CD4-positive, alpha-beta T cell treated with Interleukin-17A for 4 hours (primary cell): ENCODE measurements at places on chromosomes 1 and 21.
A peak's percentile ranks its signal among the peaks of the same experiment; 100 is the strongest.

GRCh38 chr1:42807056-42807668 lies 9.8 kb upstream of the ERMAP start:
- no peak for DNase-seq

DNA sequence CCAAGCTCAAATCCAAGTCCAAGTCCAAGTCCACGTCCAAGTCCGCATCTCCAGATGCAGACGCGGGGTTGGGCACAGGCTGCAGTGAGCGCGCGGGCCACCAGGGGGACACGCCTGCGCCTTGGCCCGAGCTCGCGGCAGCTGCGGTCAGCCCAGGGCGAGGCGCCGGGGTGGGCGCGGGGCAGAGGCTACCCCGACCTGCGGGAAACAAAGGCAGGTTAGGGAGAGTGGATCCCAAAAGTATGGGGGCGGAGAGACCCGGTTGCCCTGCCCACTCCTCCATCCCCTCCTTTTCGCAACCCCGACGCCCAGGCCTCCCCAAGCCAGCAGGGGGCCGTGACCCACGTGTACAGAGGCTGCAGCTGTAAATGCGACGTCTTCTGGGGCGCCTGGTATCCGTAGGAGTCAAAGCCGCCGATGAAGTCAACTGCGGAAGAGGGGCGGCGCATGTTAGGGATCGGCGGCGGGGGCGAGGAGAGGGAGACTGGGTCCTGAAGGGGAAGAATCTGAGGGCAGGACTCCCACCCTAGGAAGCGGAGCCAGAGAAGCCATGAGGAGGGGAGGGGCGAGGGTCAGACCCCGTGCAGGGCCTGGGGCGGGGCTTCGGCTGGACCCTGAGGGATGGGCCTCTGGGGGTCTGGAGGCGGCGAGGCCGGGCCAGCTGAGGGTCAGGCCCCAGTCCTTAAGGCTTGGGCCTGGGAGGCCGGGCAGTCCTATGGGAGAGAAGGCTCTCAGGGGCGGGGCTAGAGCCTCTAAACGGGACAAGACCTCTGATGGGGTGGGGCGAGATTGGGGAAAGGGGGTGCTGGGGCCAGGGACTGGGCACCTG lies 58.0 kb downstream of the NKAIN1 start:
- DNase-seq, result peak; percentile 28

DNA sequence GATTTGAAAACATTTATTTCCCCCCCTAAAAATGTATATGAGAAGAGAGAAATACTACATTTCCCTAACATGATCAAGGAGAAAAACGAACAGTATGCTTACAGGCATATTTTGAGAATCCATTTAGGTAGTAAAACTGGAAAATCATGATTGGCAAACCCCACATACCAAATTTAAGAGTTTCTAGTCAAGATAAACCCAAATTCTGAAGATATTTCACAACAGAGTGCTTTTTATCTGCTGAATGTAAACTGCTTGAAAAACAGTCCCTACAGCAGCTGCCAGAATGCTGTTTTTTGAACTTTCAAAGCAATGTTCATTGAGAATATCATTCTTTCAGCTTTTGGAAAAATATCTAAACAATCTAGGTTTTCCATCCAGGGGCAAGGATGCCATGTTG lies 31.0 kb downstream of the ASH1L start:
- DNase-seq, result no peak

- DNase-seq, result peak; percentile 35
Observed at GRCh38 chr1:5481889-5482288, 510.3 kb downstream of the NPHP4 start.

- DNase-seq, result no peak
Observed at GRCh38 chr21:42473498-42474042, 22.5 kb downstream of the RSPH1 start.

GRCh38 chr21:45270306-45270821 lies 17.3 kb downstream of the POFUT2 start:
- no peak for DNase-seq

DNA sequence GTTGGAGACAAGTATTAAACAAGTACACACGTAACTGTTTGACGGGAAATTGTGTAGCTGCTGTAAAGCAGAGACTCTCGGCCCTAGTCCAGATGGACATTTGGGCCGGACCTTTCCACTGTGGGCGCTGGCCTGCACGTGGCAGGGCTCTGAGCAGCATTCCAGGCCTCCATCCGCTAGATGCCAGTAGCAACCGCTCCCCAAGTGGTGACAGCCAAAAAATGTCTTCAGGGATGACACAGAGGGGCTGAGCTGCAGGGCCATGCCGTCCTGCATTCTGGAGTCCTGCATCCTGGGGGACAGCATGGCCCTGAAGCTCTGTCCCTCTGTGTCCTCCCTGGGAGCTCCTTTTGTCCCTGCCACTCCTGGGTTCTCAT lies 24.8 kb downstream of the A3GALT2 start:
- no peak for DNase-seq

DNA sequence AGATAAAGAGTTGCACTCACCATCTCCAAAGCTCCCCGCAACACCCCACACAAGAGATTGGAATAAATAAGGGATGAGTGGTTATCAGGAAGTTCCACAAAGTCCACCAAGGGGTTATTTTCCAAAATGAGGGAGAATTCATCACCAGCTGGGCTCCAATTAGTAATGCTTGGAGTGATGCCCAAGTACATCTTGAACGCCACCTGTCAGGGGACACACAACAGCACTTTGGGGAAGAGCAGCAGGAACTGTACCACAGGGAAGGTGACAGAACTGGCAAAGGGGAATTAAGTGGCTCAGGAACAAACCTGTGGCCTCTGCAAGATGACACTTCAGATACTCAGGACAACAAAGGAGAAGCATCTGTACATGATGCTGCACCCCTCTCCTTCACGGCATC lies 11.5 kb downstream of the TRAPPC3 start:
- DNase-seq, result no peak

DNA sequence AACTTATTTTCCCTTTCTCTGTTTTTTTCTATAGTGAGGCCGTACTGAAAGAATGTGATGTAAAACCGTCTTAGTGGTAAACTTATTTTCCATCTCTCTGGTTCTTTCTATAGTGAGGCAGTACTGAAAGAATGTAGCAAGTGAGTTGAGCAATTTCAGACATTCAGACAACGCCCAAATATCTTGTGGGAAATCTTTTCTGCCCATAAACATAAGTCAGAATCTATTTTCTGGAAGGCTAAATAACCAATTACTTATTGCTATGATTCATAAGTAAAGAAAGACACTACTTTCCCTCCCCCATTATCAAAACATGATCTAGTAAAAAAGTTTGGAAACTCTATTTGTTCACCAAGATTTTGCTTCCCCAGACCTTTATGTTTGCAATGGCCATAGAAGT lies 18.8 kb upstream of the SCCPDH start:
- DNase-seq, result no peak

DNA sequence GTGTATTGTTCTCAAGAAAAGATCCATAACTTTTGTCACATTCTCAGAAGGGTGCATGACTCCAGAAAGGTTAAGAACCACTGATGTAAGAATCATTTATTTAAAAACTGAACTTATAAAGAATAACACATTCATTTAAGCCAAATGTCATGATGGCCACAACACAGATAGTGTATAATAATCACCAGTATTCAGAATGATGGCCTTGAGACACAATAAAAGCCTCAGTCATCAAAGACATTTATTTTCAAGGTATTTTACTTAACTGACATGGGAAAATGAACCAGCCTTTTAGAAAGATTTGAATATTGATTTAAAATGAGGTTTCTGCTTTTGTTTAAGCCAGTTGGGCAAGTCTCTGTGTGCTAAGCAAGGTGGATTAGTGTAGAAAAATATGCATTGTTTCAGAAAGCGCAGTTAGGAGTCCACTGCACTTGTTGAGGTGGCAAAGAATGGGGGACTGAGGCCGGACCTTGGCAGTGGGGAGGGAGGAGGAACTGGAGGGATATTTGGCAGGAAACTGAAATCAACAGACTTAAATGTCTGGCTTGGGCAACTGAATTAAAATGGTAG lies 371.9 kb upstream of the ESRRG start:
- no peak for DNase-seq

DNA sequence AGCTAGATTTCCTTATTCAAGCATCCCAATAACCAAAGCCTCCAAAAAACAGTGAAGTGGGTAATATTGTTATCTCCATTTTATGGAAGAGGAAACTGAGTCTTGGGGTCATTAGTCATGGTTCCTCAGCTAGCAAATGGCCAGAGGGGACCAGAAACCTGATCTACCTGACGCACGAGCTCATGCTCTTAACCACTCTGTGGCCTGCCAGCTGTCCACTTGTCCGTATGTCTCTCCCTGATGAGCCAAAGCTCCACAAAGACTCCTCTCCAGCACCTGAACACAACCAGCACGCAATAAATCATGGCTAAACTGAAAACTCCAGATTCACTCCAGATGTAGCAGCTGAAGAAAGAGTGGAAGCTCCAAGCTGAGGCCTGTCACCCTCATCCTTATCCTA lies 5.8 kb downstream of the CAPN8 start:
- no peak for DNase-seq

- no peak for DNase-seq
Observed at GRCh38 chr1:19058476-19058797, 102.0 kb upstream of the IFFO2 start.

GRCh38 chr1:205630241-205630640 lies 1.6 kb downstream of the ELK4 start:
- no peak for DNase-seq

GRCh38 chr1:2082064-2082463 lies 31.9 kb downstream of the PRKCZ start:
- DNase-seq, result no peak

GRCh38 chr1:232878086-232878485 lies 72.3 kb upstream of the NTPCR start:
- no peak for DNase-seq

- DNase-seq, result no peak
Observed at GRCh38 chr1:20885121-20885520, 98.0 kb upstream of the HP1BP3 start.

- DNase-seq, result no peak
Observed at GRCh38 chr1:247115141-247115510, 11.0 kb upstream of the ZNF669 start.

DNA sequence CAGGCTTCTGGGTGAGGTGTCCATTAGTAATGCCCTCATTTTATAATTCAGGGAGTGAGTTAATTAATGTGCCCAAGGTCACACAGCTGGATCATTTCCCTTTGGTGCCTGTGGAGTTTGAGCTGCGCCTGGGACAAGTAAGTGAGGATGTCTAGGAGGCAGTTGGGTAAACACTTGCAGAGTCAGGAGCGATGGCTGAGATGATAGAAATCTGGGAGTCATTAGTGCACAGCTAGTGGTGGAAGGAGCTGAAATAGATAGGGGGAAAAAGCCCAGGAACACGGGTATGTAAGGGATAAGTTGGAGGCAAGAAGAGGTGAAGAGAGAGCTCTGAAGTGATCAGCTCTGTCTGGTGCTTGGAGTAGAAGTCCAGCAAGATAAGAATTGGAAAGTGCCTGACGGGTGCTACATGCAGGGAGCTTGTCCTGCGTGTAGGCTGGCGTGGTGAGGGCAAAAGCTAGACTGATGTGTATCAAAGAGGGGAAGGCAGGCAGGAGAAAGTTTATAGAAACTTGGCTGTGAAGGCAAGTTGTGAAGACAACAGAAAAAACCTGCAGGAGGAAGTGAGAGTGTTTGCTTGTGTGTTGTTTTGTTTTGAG lies 1.7 kb upstream of the SCAF4 start:
- no peak for DNase-seq

DNA sequence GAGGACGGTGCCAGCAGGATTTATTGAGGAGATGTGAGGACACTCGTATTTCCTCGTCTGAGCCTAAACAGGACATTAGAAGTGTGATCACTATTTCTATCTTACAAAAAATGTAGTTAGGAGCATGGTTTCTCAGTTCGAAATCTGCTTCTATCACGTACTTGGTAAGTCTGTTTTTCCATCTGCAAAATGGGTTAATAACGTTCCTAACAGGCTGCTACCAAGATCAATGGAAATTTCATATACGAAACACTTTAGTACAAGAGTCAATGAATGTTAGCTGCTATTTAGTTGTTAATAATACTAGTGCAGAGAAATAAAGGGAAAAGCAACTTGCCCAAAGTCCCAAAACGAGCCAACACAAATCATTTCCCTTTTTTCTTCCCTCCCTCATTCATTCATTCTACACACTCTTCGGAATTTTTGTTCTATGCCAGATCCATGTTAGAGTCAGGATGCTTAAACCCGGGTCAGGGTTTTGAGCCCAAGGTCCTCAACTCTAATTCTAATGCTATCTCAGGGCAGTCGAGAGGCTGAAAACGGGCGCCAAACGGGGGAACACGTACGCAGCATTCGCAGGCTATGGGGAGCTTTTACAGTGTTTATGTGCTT lies 608 bp downstream of the SNRNP40 start:
- no peak for DNase-seq

GRCh38 chr1:203463469-203464062 lies 12.0 kb upstream of the PRELP start:
- DNase-seq, result no peak

GRCh38 chr1:51847294-51847920 lies 31.1 kb downstream of the NRDC start:
- no peak for DNase-seq

DNA sequence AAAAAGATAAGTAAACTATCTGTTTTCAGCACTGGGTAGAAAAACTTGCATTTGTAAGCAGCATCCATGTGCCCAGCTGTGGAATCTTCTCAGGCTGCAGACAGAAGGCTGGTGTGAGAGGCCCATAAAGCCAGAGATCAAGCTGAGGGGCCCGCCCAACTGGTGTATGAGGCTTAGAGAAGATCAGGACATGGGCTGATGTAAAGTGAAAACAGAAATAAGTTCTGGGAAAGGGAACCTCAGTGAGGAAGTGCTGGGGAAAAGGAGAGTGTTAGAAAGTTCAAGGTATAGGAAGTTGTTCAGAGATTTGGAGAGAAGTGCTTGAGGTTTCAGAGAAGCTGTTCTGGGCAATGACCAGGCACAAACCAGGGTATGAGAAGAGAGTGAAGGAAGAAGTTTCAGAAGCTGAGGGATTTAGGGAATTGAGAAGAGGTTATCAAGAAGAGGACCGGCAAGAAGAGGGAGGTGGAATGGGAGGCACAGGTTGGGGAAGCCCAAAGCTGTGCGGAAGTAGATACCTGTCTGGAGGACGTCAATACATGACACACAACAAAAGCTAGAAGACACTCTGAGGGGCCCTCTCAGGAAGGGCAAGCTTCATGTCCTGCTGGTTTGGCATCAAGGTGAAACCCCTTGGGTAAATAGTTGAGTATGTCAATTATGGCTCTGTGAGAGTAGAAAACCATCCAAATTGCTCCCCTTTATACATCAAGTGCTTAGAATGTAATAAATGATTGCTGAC lies 2.7 kb upstream of the CD5L start:
- DNase-seq, result no peak

- no peak for DNase-seq
Observed at GRCh38 chr1:156391701-156392100, 22.7 kb downstream of the RHBG start.

GRCh38 chr1:3671371-3672180 lies 19.3 kb downstream of the TP73 start:
- no peak for DNase-seq

GRCh38 chr1:83970114-83970513 lies 28.8 kb downstream of the TTLL7 start:
- DNase-seq, result no peak
